Activated T-helper 1 cell treated with Interleukin-2 at 50 U/mL for 16 hours (primary cell): ENCODE measurements at places on chromosomes 2 and 18.

GRCh38 chr2:99096728-99097127 lies 44.8 kb upstream of the C2orf15 start:
- DNase-seq, result no peak

- no peak for DNase-seq
Observed at GRCh38 chr2:26542194-26542455, 64.2 kb upstream of the OTOF start.

- DNase-seq, result no peak
Observed at GRCh38 chr18:44602380-44602779, 78.3 kb upstream of the SETBP1 start.

DNA sequence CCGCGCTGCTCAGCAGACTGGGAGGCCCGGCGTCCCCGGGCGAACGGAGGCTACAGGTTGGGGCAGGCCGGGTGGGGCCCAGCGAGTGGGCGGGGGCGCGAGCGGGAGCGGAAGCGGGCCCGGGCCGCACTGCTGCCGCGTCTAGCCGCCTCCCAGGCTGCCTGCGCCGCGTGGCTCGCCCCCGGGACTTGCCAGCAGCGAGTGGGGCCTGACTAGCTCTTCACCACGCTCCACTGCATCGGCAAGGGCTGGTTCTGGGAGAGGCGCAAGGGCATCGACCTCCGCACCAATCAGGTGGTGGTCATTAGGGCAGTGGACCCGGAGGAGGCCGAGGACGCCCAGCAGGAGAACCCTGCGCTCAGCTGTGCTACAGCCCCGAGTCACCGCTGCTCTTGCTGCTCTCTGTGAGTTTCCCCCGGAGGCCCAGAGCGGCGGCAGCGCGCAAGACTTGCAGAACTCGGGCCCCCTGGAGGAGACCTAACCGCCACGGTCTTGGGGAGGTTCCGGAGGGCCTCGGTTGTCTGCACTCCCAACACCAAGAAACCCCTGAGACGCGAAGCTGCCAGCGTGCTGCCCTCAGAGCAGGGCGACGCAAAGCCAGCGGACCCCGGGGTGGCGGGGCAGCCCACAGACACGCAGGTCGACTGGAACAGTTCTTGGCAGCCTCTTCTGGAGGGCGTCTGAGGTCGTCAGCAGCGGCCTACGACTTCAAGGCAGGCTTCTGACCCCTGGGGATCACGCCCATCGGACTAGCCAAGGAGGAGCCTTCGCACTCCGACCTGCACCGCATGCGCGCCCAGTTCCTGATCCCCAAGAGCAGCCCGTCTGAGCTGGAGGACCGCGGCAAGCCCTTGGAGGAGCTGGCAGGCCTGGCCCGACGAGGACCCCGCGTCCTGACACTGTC lies 27.2 kb upstream of the PTPN2 start:
- DNase-seq, result peak; percentile 48

- no peak for DNase-seq
Observed at GRCh38 chr18:2348003-2348402, 223.3 kb downstream of the METTL4 start.

- DNase-seq, result no peak
Observed at GRCh38 chr2:46202987-46203386, 94.2 kb upstream of the EPAS1 start.

- no peak for DNase-seq
Observed at GRCh38 chr2:151491496-151491895, 81.8 kb downstream of the RIF1 start.

GRCh38 chr2:197157879-197158537 lies 152.6 kb downstream of the ANKRD44 start:
- DNase-seq, result no peak

DNA sequence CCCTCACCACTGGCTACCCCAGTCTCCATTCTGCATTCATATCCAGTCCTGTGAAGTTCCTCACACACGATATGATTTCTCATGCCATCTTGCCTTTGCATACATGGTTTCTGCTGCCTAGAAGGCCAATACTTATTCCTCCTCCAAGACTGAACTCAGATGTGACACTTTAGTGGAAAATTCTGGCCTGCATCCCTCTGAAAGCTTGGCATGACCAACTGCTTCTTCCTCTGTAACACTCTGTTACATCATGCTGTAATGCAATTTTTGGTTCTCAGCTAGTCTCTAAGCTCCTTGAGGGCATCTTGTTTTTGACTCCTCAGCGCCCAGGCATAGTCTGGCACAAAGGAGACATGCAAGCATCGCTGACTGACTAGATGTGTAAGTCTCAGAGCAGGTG lies 12.6 kb downstream of the FAM161A start:
- no peak for DNase-seq

DNA sequence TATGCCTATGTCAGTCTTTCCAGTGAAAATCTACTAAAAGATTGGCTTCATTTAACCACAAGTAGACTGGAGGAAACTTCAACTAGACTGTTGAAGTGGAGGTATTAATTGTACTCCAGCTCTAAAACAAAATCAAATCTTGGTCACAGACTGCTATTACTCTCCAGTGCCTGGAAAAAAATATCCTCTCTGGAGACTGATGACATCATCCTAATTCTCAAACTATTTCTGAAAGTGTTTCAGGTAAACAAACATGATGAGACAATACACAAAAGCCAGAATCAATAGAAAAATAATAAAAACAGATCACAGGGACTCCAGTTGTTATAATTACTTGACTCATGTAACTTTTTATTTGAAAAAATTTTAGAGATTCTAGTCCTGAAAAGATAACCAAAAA lies 87.7 kb upstream of the MYO3B start:
- DNase-seq, result no peak

- DNase-seq, result no peak
Observed at GRCh38 chr2:113174376-113174750, 592 bp downstream of the PSD4 start.

GRCh38 chr2:124975648-124976047 lies 950.6 kb downstream of the CNTNAP5 start:
- DNase-seq, result no peak

DNA sequence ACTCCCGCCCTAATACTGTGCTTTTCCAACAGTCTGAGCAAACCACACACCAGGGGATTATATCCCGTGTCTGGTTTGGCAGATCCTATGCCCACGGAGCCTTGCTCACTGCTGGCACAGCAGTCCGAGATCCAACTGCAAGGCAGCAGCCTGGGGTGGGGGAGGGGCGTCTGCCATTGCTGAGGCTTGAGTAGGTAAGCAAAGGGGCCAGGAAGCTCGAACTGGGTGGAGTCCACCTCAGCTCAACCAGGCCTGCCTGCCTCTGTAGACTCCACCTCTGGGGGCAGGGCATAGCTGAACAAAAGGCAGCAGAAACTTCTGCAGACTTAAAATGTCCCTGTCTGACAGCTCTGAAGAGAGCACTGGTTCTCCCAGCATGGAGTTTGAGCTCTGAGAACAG lies 44.2 kb downstream of the LNPK start:
- DNase-seq, result no peak

- no peak for DNase-seq
Observed at GRCh38 chr2:159195697-159196096, 90.8 kb downstream of the WDSUB1 start.
